Stimulated activated CD4-positive, alpha-beta T cell treated with anti-CD3 and anti-CD28 coated beads, Interleukin-15, amount 100 ng/mL, for 1 hour (primary cell): ENCODE measurements at places on chromosomes 7 and 10.

- no peak for DNase-seq
These were observed 69.7 kb upstream of the PPP1R3C start for GRCh38 chr10:91702620-91703019.

DNA sequence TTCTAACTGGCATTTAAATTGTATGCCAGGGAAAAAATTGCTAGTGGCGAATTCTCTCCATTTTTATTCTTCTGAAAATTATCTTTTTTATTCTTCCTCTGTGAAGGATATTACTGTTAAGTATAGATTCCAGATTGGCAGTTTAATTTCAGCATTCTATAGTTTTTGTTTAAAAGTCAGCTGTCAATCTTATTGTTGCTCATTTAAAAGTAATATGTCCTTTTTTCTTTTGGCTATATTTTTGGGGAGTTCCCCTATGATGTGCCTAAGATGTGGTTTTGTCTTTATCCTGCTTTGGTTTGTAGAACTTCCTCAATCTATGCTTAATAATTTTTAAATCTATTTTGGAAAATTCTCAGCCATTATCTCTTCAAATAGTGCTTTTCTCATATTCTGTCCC lies 135.9 kb downstream of the ARHGAP12 start:
- no peak for DNase-seq

- DNase-seq, result no peak
These were observed 332.3 kb upstream of the PRKCQ start for GRCh38 chr10:6912424-6912823.

GRCh38 chr10:106310596-106310995 lies 853.9 kb downstream of the SORCS1 start:
- no peak for DNase-seq

DNA sequence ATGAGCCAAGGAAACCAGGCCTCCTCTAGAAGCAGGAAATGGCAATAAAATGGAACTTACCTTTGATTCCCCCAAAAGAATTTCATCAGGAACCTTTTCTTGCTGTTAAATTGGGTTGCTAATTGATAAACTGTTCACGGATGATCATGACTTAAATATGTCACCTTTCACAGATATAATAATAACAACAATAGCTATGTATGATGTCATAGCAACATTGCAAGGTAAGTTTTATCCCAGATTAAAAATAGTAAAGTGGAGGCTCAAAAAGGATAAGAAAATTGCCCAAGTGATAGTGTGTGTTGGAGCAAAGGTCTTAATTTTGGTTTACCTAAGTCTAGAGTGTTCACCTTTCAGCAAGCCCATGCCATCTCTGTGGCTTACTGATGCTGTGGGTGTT lies 357.6 kb upstream of the CELF2 start:
- no peak for DNase-seq

- DNase-seq, result no peak
These were observed 35.3 kb upstream of the IFRD1 start for GRCh38 chr7:112414855-112415490.

DNA sequence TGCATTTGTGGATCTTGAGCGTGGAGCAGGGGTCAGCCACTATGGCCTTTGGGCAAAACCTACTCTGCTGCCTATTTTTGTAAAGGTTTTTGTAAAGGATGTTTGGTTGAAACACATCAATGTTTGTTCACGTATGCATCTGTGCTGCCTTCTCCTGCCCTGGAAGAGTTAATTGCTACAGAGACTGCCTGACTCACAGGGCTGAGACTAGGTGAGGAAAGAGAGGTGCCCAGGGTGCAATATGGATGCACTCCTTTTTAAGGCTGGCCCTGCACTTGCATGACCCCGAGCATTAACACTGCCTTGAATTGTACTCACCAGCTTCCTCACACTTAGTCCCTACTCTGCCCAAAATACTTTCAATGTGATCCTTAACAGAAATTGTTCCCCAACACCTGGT lies 20.9 kb upstream of the NAMPT start:
- DNase-seq, result no peak

- no peak for DNase-seq
These were observed 36.4 kb downstream of the COPG2 start for GRCh38 chr7:130632111-130632510.

DNA sequence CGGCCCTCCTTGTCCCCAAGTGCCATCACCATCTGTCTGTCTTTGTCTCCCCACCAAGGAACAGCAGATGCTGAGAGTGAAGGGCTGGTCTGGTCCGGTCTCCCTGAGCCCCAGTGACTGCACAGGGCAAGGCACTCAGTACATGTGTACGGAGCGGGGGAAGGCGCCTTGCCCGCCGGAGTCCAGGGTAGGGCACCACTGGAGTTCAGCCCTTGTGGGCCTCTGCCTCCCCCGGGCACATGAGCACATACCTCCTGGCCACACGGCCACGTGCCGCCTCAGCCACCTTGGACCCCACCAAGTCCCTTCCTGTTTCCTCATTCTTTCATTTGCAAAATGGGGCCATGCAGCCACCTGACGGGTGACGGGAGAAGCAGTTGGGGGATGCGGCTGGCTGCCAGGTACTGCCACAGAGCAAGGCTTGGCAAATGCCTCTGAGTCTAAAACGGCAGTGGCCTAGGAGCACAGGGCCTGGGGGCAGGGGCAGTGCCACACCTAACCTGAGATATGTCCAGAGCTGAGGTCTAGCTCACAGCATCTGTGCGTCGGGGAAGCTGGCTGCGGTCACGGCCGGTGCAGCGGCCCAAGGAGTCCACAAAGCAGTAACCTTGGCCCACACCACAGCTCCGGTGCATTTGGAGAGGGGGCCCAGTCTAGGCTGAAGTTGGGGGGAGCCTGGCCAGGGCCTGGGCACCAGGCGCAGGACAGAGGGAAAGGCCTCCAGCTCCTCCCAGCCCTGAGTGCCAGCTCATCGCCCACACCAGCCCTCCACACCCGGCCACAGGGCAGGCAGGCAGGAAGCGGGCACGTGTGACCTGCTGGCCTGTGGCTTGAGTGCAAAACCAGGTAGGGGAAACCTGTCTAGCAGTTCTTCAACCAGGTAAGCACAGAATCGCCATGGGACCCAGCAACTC lies 5.2 kb downstream of the ADAP1 start:
- DNase-seq, result no peak

DNA sequence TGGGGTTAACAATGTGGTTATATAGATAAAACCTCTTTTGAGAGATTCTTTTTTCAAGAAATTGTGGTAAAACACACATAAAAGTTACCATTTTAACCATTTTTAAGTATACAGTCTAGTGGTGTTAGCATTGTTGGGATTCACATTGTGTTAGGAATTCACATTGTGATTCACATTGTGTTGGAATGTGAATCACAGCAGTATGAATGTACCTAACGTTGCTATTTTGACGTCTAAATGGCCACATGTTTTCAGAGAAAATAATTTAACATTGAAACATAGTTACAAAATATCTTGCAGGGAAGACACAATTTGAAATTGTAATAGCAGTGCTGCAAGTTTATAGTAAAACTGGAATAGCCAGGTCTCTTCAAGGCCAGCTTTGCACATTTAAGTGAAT lies 129.0 kb downstream of the BICC1 start:
- no peak for DNase-seq

GRCh38 chr7:105448181-105448580 lies 59.5 kb upstream of the SRPK2 start:
- no peak for DNase-seq

- no peak for DNase-seq
These were observed 33.5 kb upstream of the CCSER2 start for GRCh38 chr10:84294766-84295447.

DNA sequence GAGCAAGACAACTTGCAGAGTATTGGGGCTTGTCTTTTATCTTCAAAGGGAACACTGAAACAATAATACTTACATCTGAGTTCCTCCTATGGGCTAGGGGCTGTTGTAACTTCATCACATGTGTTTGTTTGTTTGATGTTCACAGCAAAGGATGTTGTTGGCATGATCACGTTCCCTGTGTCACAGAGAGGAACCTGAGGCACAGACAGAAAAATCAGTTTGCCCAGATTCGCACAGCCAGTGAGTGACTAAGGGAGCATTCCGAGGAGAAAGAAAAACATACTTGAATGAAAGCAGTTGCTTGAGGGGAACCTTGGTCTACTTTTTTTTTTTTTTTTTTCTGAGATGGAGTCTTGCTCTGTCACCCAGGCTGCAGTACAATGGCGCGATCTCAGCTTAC lies 87.2 kb upstream of the PFKP start:
- DNase-seq, result no peak

GRCh38 chr7:103686763-103687162 lies 240.8 kb upstream of the SLC26A5 start:
- DNase-seq, result no peak

DNA sequence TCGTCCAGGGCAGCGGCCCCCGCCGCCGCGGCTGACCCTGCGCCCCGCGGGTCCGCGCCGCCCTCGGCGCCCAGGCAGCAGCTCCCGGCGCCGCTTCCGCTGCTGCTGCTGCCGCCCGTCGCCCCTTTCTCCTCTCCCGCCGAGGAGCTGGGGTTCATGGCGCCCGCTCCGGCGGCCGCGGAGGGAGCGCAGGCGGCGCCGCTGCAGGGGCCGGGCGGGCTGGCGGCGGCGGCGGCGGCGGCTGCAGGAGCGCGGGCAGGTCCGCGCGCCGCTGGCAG lies 286 bp downstream of the DGKI start:
- DNase-seq, result no peak

- DNase-seq, result no peak
These were observed 47.3 kb downstream of the C10orf105 start for GRCh38 chr10:71671994-71672946.

- no peak for DNase-seq
These were observed 80.0 kb downstream of the ATXN7L1 start for GRCh38 chr7:105796365-105796764.

GRCh38 chr7:84196084-84196503 lies 1.5 kb upstream of the SEMA3A start:
- DNase-seq, result no peak

- no peak for DNase-seq
These were observed 222.5 kb downstream of the ARHGAP21 start for GRCh38 chr10:24501056-24501711.

DNA sequence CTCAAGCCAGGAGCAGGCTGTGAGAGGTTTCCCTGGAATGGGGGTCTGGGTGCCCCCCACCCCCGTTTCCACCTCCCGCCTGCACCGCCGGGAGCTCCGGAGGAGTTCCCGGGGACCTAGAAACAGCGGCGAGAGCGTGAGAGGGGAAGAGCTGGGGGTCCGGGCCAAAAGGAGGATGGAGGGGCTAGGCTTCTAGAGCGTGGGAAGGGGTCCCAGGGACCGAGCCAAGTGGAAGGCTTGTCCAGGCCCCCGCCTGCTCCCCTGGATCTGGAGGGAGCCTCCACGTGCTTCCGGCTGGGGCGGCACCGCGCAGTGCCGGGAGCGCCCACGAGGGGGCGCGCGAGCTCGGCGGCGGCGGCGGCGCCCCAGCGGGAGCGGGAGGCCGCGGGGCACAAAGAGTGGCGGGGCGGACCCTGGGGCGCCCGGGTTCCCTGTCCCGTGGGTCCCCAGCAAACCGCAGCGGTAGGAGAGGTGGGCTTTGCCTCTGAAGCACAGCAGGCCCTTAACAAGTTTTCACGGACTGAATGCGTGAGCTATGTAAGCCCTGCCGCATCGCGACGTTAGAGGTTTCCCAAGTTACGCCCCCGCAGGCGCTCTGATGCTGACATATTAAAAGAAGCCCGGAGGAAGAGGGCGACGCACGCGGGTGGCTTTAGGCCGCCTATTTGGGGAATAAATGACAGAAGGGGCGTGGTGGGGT lies 104.4 kb upstream of the LRRC4 start:
- peak; percentile 63 for DNase-seq

- DNase-seq, result no peak
These were observed 39.6 kb downstream of the ENTPD1 start for GRCh38 chr10:95795602-95796001.

GRCh38 chr10:32104622-32105509 lies 48.6 kb upstream of the KIF5B start:
- no peak for DNase-seq

DNA sequence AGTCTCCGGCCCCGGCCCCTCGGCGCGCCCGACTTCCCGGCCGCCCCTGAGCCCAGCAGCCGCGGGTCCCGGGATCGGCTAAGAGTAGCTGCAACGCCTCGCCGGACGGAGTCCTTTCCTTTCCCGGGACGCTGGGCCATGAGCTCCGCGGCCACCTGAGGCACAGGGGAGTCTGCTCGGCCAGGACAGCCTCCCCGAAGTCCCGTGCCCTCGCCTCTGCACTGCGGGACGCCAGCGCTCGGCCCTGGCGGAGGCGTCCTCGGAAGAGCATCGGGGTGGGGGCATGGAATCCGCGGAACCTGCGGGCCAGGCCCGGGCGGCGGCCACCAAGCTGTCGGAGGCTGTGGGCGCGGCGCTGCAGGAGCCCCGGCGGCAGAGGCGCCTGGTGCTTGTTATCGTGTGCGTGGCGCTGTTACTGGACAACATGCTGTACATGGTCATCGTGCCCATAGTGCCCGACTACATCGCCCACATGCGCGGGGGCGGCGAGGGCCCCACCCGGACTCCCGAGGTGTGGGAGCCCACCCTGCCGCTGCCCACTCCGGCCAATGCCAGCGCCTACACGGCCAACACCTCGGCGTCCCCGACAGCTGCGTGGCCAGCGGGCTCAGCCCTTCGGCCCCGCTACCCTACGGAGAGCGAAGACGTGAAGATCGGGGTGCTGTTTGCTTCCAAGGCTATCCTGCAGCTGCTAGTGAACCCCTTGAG lies 502 bp downstream of the SLC18A3 start:
- no peak for DNase-seq

- DNase-seq, result no peak
These were observed 4.1 kb downstream of the JCAD start for GRCh38 chr10:30055226-30055662.

GRCh38 chr10:114053946-114054345 lies 10.3 kb downstream of the ADRB1 start:
- DNase-seq, result no peak

DNA sequence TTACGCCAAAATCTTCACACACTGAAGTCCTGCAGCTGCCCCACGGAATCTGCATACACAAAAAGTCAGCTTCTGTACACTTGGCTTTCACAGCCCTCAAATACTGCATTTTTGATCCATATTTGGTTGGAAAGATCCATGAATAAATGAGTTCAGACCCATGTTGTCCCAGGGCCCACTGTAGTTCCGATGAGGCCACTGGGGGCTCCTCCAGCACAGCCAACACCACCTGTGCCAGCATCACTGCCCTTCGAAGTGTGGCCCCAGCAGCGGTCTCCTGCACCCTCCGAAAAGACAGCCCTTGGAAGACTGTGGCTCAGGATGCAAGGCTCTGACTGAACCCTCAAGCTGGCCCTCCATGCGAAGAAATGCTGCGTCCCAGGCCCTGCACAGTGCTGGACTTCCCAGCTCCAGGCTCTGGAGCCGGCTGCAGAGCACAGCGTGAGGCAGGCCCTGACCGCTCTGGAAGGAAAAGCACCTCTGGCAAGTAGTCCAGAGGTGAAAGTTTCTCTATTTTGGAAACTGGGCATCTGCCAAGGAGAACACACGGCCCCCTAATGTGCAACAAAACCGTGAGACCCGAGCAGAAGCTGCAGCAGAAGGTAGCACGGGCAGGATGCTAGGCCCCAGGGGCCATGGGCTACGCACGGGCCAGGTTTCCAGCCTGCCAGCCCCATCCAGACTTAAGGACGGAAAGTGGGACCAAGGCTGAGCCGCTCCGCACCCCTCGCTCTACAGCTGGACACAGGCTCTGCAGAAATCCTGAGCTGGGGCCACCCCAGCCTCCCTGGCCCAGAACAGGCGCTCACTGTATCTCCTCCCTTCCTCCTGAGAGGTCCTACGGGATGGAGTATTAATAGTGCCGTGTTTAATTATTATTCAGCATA lies 62.6 kb downstream of the PTPRN2 start:
- no peak for DNase-seq

- no peak for DNase-seq
These were observed 173.2 kb upstream of the TNRC18 start for GRCh38 chr7:5596896-5597246.
